H9 (cell line): ENCODE measurements at places on chromosomes 3 and 15. TPM values are rescaled to one million over a fixed set of nuclear protein-coding genes. Genes with fewer than 3 reads are reported as not detected.

- DNase-seq = no peak
Measured at GRCh38 chr3:105807146-105807545, 61.7 kb downstream of the CBLB start.

DNA sequence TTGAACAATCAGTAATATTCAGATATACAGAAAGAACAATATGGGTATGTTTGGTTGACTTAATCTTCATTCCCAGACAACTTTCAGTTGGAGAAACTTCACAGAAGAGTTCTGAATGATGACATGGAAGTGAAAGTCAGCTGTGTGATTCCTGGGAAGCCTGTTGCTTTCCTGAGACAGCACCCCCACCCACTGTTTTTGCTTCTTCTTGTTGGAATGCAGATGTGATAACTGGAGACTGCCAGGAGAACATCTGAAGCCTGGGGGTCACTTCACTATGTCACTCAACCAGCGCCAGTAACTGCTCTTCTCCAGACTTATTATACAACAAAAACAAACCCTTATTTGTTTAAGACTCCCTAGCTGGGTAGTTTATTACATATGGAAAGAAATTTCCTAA, 599.4 kb downstream of the ZIC1 start:
- DNase-seq = no peak

- no peak for DNase-seq
Measured at GRCh38 chr15:35440265-35440664, 105.7 kb downstream of the DPH6 start.

DNA sequence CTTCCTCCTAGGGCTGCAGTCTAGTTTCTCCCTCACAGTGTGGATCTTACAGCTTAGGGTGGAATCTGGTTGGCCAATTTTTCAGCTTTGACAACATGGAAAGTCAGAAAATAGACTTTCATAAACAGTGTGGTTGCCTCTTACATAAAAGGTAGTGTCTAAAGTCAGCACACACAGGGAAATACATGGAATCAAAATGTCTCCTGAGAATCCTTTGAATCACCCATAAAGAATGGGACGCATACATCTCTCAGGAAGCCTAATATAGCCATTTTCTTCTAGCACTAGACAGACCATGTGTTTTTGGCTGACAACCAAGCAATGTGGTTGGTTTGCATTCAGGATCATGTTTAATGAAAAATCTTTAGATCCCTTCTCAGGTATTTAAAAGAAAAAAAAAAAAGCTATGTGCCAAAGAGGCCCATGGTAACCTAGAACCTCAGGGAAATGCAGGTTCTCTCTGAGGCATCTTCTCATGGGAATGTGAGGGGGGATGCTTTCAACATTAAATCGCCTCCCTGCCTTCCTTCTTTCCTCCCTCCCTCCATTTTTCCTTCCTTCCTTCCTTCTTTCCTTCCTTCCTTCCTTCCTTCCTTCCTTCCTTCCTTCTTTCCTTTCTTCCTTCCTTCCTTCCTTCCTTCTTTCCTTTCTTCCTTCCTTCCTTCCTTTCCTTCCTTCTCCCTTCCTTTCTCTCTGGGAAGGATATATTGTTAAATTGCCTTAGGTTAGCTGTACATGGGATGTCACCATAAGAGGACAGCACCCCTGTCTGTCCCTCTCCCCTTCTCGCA, 34.3 kb upstream of the ZBTB38 start:
- DNase-seq = no peak

DNA sequence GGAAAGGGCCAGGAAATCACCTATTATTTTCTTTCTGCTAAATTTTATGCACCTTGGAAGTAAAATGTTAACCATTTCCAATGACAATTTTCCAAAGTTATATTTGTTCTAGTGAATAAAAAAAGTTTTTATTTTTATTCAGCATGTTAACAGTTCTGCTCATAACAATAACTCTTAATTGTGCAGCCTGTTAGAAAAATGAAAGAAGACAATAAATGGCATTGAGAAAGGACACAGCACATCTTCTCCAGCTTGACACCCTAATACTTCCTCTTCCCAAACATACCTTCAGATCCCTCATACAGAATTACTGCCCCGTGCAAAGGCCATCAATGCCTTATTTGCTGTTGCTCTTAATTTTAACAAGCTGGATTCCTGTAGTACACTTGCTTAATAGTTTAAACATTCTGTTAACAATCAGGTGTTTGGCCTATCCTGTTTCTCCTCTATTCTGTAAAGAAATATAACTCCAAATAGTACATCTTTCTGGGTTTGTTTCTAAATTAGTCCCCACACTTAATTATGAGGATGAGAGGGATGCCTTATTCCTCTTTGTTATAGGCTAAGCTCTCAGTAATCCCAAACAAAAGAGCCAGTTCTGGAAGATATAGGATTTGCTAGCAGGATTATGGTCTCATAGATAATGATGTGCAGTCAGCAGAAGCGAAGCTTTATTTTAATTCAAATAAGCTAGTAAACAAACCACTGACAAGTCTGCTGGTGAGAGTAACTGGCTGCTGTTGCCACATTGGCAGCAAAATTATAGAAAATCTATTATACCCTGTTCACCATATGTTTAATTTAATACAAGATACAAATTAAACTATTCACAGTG, 19.2 kb upstream of the SOX2 start:
- DNase-seq = no peak

- no peak for DNase-seq
Measured at GRCh38 chr3:21718161-21718765, 32.7 kb downstream of the ZNF385D start.

- no peak for DNase-seq
Measured at GRCh38 chr3:44353355-44353924, 14.9 kb downstream of the TCAIM start.

DNA sequence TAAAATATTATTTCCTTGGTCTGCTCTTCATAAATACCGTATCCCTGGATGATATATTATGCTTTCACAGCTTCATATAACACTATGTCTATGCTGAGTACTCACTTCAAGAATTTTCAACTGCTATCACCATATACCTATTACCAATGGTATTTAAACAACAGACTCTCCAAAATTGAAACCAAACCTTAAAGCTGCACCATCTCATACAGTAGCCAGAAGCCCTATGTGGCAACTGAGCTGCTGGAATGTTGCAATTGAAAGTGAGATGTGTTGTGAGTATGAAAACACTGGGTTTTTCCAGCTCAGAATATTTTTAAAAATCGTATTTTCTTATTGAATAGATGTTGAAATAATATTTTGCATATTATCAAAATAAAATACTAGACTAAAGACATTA, 130.1 kb upstream of the GOLGA6L6 start:
- no peak for DNase-seq

- DNase-seq = no peak
Measured at GRCh38 chr3:25744470-25744869, 38.8 kb downstream of the NGLY1 start.

DNA sequence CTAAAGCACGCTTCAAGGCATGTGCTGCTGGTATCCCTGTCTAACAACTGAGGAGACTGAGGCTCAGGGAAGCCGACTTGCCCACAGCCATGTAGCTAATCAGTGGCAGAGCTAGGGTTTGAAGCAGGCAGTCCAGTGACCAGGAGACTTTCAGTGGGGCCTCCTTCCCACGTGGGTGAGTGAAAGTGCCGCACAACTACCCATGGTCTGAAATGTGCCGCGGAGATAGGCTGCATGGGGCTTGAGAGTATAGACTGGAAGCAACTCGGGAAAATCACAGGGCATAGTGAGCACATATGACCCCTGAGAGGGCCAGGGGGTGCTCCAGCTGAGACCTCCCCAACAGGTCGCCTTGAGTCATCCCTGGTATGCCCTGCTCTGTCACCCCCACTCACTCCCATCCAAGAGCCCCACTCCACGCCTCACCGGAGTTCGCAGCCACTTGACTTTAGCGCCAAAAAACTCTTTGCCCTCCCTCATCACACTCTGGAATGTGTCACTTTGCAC, 19.1 kb downstream of the FAM174B start:
- DNase-seq = no peak

DNA sequence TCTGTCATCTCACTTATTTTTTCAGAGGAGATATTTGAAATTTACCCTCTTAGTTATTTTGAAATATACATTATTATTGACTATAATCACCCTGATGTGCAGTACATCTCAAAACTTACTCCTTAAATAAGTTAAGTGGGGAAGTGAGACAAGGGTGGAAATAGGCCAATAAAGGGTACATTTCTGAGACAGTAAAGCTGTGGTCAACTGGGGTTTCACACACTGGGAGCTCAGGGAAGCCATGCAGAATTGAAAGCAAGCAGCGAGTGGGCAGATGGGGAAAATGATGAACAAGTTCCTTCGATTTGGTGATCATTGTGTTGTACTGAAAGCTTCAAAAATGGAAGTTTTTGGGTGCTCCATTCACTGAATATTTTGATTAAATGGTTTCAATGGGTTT, 21.6 kb upstream of the MOBP start:
- DNase-seq = no peak

GRCh38 chr3:127814325-127814781, 8.0 kb downstream of the MGLL start:
- DNase-seq = no peak

GRCh38 chr15:45892182-45892581, 257.4 kb downstream of the SQOR start:
- DNase-seq = no peak

CTXN2 gene
- total RNA-seq = 0.11 TPM in 2 replicates

OR5K2 gene
- total RNA-seq = not detected in 2 replicates

TMEM40 gene
- total RNA-seq = not detected in 2 replicates

IL20RB gene
- total RNA-seq = 1.5 TPM in 2 replicates

CCDC191 gene
- 0.68 and 0.81 TPM in 2 replicates for total RNA-seq

TM4SF1 gene
- total RNA-seq = 1.2 and 2.2 TPM in 2 replicates
